ENCODE measurements at places on chromosomes 6 and 20. TPM values are rescaled to one million over a fixed set of nuclear protein-coding genes. Genes with fewer than 3 reads are reported as not detected.

PROKR2 gene
- total RNA-seq = not detected

BEND6 gene
- 1.2 TPM for total RNA-seq

NRSN1 gene
- not detected for total RNA-seq

HSD17B8 gene
- 6.0 TPM for total RNA-seq

RFX6 gene
- 6.8 TPM for total RNA-seq

LRRC1 gene
- total RNA-seq = 54.3 TPM

SPATS1 gene
- total RNA-seq = not detected

KAT14 gene
- total RNA-seq = 20.6 TPM

PLCB4 gene
- total RNA-seq = 15.0 TPM

DNA sequence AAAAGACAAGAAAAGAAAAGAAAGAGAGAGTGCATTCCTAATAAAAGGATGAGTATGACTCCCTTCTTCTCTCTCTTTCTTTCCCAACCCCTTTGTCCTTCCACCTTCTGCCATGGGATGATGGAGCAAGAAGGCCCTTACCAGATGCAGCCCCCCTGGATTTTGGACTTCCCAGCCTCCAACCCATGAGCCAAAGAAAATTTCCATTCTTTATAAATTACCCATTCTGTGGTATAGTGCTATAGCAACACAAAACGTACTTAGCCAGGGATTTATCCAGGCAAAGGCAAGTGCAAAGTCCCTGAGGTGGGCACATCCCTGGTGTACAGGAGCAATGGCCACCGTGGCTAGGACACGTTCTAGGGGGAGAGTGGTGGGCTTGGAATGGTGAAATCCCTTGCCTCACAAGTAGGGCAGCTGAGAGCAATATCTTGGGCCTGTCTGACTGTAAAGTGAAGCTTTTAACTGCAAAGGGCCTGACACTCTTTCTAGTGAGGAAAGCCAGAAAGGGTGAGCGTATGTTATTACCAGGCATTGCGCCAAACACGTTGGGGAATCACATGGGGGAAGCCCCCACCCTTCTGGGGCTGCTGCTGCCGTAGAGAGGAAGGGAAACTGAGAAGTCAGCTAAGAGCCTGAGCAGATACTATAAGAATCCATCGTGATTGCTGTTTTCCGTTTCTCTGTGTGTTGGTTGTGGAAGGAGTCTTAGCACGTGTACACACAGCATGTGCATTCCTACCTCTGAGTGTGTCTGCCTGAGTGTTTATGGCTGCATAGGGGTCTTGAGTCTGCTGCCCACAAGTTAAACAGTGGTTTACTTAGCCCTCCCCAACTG, 50.7 kb upstream of the SIRPA start:
- DNase-seq = peak; percentile 80

DNA sequence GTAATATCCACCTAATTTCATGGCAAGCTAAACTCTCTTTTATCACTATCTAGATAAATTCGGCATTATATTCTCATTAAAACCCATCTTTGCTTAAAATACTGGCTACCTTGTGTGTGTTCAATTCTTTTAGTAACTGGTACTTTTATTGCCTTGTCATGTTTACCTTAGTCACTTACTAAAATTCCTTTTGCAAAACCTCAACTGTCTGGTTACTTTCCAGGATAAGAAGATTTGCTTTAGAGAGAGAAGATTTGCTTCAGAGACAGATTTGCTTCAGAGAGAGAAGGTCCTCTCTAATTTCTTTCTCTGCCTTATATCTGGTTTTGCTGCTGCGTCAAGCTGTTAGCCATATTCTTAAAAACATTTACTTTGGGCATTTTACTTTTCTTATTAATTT, 151.5 kb upstream of the MLIP start:
- DNase-seq = no peak

GRCh38 chr6:55528624-55529023, 50.4 kb downstream of the HMGCLL1 start:
- DNase-seq = peak; percentile 39

GRCh38 chr6:7463785-7464184, 74.2 kb downstream of the RIOK1 start:
- DNase-seq = peak; percentile 79

GRCh38 chr20:59141818-59142581, 21.6 kb upstream of the ZNF831 start:
- DNase-seq = peak; percentile 46

DNA sequence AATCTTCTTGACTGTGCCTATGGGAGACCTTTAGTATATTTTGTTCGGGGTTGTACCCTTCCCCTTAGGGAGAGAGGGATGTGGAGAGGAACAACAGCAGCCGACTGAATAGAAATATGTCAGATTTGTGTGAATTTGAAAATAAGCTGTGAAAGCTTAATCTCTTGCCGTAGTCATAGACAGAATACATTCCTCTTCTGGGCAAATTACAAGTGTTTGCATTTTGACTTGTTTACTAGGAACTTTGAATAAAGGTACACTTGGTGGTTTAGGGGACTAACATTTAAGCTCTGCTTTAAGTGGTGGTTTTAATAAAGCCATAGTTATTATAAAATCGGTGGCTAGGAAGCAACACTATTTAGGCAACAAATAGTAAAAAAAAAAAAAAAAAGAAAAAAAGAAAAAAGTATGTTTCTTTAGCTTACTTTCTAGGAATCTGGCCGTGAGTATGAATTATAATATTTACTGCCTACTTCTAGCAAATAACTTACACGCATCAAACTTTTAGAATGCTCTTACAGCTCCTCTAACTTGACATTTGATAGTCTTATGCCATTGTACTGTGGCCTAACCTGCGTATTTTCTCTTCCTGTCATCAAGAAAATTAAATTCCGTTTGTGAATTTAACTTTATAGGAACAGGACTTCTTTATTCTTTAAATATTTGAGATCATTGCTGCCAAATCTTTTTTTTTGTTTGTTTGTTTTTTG, 65.1 kb downstream of the ZBTB2 start:
- DNase-seq = no peak

- DNase-seq = no peak
Measured at GRCh38 chr6:28764014-28764723, 159.6 kb downstream of the TRIM27 start.

GRCh38 chr20:35726842-35727711, 15.0 kb downstream of the RBM39 start:
- DNase-seq = no peak

DNA sequence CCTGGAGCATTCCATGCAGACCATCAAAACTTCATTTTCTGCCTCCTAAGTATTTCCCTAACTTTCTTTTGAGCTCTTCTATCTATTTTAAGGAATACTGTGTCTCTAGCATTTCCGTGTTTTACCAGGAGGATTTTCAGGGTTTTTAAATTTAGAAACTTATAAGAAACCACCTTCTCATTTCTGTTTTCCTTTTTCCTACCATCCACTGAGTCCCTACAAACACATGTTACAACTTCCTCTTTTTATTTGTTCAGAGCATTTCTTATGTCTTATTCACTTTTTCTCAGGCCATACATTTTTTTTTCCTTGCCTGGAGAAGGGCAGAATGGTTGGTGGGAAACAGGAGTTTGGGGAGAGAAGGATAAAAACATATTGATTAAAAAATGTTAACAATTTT, 130.0 kb upstream of the BMP5 start:
- no peak for DNase-seq

- DNase-seq = no peak
Measured at GRCh38 chr6:131037194-131037897, 25.7 kb downstream of the EPB41L2 start.

DNA sequence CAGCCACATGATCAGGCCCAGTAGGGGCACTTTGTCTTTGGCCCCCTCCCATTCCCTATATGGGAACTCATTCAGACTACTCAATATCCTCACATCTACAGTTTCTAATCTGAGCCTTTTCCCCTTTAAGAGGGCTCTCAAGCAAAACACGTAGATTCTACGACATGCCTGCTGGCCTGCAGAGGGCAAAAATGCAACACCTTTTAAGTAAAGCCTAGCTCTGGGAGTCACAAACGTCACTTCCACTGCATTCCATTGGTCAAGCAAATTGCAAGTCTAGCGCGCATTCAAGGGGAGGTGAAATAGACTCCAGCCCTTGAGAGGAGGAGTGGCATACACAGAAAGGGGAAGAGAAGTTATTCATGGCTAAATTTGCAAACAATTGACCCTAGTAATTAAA, 70.6 kb downstream of the CDC40 start:
- no peak for DNase-seq

DNA sequence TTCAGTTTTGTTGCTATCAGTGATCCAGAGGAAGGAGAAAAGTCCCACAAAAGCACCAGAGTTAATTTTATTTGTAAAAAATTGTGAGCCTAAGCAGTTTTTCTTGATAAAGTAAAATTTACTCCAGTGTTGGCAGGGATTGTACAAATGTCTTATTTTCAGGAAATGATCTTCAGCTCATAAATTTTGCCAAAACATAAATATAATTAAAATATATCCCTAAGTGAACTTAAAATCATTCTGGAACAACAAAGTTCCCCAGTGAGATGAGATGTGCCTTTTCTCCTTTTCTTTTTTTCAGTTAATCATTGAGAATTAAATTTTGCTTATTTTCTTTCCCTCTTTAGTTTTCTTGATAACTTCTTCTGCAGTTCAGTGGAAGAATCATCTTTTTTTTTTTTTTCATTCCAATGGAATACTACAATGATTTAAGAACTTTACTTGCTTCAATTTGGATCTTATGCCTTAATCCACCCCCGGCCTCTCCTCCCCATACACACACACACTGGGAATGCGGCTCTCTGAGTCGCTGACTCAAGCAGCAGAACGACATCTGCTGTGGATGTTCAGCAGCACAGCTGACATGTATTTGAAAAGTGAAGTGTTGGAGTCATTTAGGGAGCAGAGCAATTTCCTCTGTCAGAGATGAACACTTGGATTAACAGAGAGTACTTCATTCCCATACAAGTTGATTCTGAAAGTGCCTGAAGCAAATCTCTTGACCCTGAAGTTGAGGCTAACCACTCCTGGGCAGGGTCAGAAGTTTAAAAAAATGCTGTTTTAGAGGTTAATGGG, 27.7 kb upstream of the LAMA4 start:
- DNase-seq = peak; percentile 58

GRCh38 chr6:29564875-29565274, 5.3 kb upstream of the UBD start:
- DNase-seq = no peak

- peak; percentile 22 for DNase-seq
Measured at GRCh38 chr6:150320442-150320841, 48.4 kb upstream of the IYD start.

- no peak for DNase-seq
Measured at GRCh38 chr20:11080781-11081377, 407.1 kb upstream of the JAG1 start.

DNA sequence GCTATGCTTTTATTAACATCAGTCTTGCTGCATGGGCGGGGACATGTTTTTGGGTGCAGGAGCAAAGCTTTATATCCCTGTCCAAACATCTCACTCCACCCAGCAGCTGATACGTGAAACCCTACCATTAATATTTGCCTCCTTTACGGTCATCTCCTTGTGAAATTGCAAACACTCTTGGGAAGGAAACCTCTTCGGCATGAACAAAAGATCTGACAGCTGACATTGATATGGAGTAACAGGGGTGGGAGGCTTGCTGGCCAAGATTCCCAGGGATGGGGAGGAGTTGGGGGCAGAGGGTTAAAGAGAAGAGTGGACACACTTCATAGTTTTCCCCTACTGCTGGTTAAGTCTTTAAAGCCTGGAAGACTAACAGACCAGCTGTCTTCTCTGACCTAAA, 22.2 kb upstream of the VEGFA start:
- DNase-seq = no peak

GRCh38 chr20:59633656-59634251, 29.4 kb downstream of the PHACTR3 start:
- no peak for DNase-seq

- DNase-seq = peak; percentile 76
Measured at GRCh38 chr6:168116975-168117899, 38.2 kb upstream of the FRMD1 start.

GRCh38 chr6:158629367-158630221, 14.9 kb downstream of the DYNLT1 start:
- no peak for DNase-seq

DNA sequence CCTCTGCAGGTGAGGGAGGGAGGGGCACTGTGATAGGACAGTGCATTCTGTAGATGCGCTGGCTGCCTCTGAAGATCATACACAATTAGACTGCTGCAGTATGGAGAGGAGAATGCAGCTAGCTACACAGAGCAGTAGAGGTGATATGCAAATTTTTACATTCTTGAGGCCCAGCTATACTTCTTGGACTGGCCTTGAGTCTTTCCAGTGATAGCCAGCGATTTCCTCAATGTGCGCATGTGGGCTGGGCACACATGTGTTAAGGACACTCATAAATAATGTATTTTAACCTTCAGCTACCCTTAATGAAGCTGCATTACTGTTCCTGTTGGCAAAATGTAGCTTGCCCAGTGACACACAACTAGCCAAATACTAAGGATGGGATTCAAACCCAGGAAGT, 19.0 kb downstream of the TTPAL start:
- DNase-seq = no peak

DNA sequence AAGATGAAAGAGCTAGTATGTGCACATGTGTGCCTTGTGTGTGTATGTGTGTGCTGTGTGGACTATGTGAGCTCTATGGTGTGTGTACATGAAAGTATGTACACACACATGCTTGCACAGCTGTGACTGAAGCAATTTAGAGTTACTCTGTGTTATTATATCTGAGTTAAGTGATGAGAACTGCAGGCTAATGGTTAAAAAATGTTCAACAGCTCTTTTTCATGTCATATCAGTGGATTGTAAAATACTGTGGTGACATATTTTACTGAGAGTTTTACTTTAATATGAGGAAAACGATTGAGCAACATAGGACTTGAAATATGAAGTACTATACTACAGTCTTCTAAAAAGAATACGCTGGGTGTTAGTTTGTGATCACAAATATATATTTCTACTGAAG, 195.7 kb upstream of the KCNK16 start:
- DNase-seq = no peak

DNA sequence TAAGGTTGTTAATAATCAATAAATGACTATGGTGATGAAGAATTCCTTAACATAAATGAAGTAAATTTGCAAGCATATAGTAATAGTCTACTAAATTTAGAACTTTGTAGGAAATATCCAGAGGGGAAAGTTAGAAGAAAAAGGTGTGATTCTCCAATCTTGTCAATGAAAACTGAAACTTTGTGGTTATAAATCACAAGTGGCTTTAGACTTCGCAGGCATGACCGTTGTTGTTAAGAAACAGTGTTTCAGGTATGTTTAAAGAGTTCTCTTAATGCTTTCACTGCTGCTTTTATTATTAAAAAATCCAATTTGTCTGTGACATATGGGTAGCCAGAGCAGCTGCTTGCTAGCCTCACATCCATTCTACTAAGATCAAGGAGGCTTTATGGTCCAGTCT, 475.6 kb upstream of the ADGRB3 start:
- DNase-seq = no peak

GRCh38 chr20:55947701-55948100, 57.6 kb downstream of the CBLN4 start:
- DNase-seq = no peak

- no peak for DNase-seq
Measured at GRCh38 chr6:170100046-170100445, 190.8 kb downstream of the DLL1 start.

GRCh38 chr6:29509239-29509638, 21.5 kb upstream of the MAS1L start:
- no peak for DNase-seq

DNA sequence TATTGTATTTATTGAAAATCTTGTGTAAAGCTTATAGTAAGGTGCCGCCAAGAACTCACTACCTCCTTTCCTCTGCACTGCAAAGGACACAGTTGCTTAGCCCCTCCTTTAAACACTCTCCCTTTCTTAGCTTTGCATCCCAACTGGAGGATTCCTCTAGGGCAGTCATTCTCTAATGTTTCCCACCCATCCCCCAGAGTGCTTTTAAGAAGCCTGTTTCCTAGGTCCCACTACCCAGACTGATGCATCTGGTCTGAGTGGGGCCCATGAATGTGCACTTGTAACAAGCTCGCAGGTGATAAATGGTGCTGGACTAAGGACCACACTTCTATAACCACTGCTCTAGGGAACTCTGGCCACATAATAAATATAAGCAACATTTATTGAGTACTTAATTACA, 55.2 kb downstream of the B4GALT5 start:
- no peak for DNase-seq
